NCI-H748 treated with DMSO at 0.1 percent for 48 hours (cell line): ENCODE measurements at places on chromosomes 1 and 21.
A peak's percentile ranks its signal among the peaks of the same experiment; 100 is the strongest.

GRCh38 chr1:45385302-45385701 is 45.1 kb upstream of the MUTYH start:
- peak; percentile 6 for DNase-seq

GRCh38 chr1:45785583-45785982 is 17.8 kb upstream of the MAST2 start:
- no peak for DNase-seq

DNA sequence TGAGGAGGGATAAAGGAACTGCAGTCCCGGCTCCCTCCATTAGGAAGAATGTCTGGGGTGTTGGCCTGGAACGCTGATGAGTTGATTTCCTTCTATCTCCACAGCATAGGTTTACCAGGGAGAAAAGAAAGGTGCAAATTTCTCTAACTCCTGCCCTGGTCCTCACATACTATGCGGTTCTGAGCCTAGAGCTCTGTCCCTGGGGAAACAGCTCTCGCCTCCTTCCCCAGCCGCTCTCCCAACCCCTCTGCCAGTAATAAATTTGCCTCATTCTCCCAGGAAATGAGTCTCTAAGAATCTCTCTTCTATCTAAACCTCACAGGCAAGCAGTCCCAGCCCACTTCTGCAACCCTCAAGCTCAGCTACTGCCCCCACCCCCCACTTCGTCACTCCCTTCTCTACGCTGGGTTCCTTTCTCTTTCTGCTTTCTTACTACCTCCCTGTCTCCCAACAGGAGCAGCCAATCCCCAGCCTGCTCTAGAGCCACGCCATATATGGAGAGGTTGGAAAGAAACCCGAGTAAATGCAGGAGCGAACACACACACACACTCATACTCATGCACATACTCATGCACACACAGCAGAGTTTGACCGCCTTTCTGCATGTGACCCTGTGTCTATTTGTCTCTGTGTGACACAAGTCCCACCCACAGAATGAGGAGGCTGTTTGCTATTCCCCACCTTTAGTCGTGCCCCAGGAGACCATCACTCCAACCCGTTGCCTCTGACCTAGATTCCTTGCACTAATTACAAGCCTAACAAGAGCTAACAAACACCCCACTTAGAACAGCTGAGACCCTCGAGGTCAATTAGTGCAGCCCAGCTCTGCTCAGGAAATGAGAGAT is 13.4 kb downstream of the PLEKHO1 start:
- DNase-seq = peak; percentile 42

GRCh38 chr21:35658242-35658641 is 402.1 kb downstream of the SETD4 start:
- no peak for DNase-seq

GRCh38 chr1:24739241-24739640 is 6.0 kb upstream of the CLIC4 start:
- DNase-seq = no peak

- DNase-seq = no peak
Observed at GRCh38 chr1:93813076-93813475, 65.9 kb downstream of the DNTTIP2 start.

- no peak for DNase-seq
Observed at GRCh38 chr1:221921936-221922335, 180.0 kb upstream of the DUSP10 start.

GRCh38 chr1:190478149-190479049 is 735 bp upstream of the BRINP3 start:
- DNase-seq = peak; percentile 38

GRCh38 chr21:18951271-18952038 is 547.9 kb upstream of the TMPRSS15 start:
- DNase-seq = peak; percentile 33

GRCh38 chr1:194618101-194618500 is 1431.7 kb upstream of the B3GALT2 start:
- no peak for DNase-seq

- no peak for DNase-seq
Observed at GRCh38 chr1:107276247-107276646, 135.4 kb downstream of the NTNG1 start.
